Heart right ventricle (tissue), 16 donors: ENCODE measurements at places on chromosomes 1 and 21. TPM values are rescaled to one million over a fixed set of nuclear protein-coding genes. Genes with fewer than 3 reads are reported as not detected.

The C1QTNF12 gene
- total RNA-seq: 1.9 TPM

The CRYAA gene
- total RNA-seq: not detected

The KHDC4 gene
- 19.7 TPM for total RNA-seq

The COL11A1 gene
- total RNA-seq: not detected

The TNFAIP8L2 gene
- 0.41 TPM for total RNA-seq

The CD101 gene
- total RNA-seq: 1.1 TPM

The ACOT11 gene
- total RNA-seq: 40.2 TPM

DNA sequence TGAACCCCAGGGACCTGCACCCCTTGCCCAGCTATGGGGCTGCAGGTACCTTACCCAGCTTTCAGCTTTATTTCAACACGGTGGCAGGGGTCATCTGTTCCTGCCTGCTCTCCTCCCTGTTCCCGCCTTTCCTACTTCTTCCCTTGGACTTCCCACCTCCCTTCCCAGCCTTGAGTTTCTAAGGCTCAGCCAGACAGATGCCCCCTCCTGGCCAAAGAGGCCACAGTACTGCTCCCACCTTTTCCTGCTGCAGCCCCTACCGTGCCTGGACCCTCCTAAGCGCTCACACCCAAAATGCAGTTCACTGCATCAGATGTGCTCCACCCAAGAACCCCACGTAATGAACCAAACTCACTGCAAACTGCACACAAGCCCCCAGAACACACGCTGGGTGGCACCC lies 7.7 kb downstream of the NOC2L start:
- no peak overlapping the region for H3K27ac ChIP-seq
- DNase-seq: no peak
- no peaks in the 10 kb centered on the region for H3K27me3 ChIP-seq
- H3K4me1 ChIP-seq: no peaks in the 10 kb centered on the region
- H3K4me3 ChIP-seq: no peak overlapping the region

DNA sequence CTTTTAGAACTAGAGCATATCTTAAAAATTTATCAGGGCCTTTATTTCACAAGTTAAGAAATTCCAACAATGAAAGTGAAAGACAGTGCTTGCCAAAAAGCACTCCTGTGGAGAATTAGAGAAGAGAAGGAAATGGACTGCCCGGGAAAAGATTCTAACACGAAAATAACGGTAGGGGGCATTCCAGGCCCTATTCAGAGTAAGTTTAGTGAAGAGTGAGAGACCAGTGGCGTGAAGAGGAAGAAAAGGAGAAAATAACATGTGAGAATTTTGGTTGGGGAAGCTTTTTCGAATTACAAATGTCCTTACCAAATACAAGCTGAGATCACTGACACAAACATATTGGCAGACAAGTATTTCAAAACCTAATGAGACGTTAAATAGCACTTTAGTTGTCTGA lies 38.4 kb upstream of the RBM34 start:
- H3K4me1 ChIP-seq: no peaks in the 10 kb centered on the region
- H3K4me3 ChIP-seq: no peak overlapping the region
- DNase-seq: no peak
- H3K27ac ChIP-seq: no peak overlapping the region
- H3K27me3 ChIP-seq: no peaks in the 10 kb centered on the region
- H3K36me3 ChIP-seq: no peaks in the 10 kb centered on the region

DNA sequence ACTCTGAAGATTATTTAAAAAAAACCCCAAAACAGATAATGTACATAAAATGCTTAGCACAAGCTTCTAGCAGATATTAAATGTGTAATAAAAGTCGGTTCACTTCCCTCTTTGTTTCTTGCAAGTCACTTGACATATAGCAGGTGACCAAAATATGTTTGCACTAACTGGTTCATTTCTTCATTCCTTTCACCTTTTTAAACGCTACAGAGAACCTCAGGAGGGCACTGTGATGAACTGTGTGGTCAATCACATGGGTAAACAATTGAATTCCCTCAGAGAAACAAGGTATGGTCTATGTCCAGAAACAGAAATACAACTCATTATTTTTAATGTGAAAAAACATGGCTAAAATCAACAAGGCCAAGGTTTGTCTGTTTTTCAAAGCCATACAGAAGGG lies 51.3 kb upstream of the BCL10 start:
- H3K4me1 ChIP-seq: peaks cover 38% of the 10 kb centered on the region
- H3K4me3 ChIP-seq: no peak overlapping the region
- DNase-seq: no peak
- no peaks in the 10 kb centered on the region for H3K36me3 ChIP-seq

DNA sequence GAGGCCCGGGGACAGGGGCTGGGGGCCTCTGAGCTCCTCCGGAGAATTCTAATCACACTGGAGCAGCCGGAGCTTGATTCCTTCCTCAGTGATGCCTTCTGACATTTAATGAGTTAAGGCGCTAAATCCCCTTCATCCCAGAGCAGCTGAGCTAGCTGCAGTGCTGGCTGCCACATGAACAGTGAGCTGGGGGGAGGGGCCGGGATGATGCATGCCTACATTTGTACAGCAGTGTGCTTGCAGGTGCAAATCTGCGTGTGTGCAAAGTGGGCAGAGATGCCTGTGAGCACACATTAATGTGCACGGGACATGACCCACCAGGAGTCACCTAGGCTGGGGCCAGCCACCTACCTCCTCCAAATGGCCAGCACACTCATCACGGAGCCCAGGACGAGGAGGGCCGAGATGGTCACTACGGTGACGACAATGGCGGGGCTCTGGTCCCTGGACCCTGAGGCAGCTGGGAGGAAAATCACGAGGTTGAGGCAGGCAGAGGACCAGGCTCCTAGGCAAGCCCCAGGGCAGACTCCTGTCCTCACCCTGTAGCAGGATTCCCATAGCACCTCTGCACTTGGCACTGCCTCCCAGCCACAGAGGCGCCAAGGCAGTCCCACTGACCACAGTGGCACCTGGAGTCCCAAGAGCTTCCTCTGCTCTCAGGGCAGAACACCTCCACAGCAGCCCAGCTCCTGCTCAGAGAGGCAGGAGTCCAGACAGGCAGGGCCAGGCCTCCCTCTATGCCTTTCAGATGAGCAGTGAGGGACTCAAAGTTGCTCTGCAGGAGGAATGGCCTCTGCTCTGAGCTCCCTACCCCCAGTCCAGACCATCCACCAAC lies 34.7 kb downstream of the CDCA8 start:
- H3K36me3 ChIP-seq: no peaks in the 10 kb centered on the region
- H3K4me3 ChIP-seq: no peak overlapping the region
- no peak overlapping the region for H3K27ac ChIP-seq
- H3K27me3 ChIP-seq: peaks cover 11% of the 10 kb centered on the region
- peaks cover 6% of the 10 kb centered on the region for H3K4me1 ChIP-seq

- peak overlapping the region; percentile 98 for H3K27ac ChIP-seq
- no peaks in the 10 kb centered on the region for H3K27me3 ChIP-seq
- DNase-seq: no peak
- no peaks in the 10 kb centered on the region for H3K4me1 ChIP-seq
- H3K36me3 ChIP-seq: no peaks in the 10 kb centered on the region
Observed at GRCh38 chr1:3898994-3899753, 898 bp downstream of the C1orf174 start.

DNA sequence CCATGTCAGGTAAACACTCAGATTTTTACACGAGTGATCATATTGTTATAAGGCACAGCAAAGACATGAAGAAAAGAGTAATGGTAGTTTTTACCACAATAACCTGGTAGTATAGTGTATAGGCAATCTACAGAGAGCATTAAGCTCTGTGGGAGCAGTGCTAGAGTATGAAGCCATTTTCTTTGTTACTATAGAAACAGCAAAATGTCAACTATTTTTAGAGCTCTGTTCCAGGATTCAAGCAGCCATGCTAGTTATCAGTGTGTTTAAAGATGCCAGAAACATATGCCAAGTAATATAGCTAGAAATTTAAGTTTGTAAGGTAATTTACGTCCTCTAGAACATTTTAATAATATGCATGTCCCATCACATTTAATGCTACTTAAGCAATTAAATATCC lies 77.6 kb upstream of the RGS18 start:
- no peaks in the 10 kb centered on the region for H3K36me3 ChIP-seq
- DNase-seq: no peak
- no peak overlapping the region for H3K4me3 ChIP-seq
- no peaks in the 10 kb centered on the region for H3K27me3 ChIP-seq
- no peaks in the 10 kb centered on the region for H3K4me1 ChIP-seq

GRCh38 chr1:66405061-66405460 lies 128.9 kb upstream of the SGIP1 start:
- no peak overlapping the region for H3K27ac ChIP-seq
- peaks cover 14% of the 10 kb centered on the region for H3K4me1 ChIP-seq
- H3K27me3 ChIP-seq: no peaks in the 10 kb centered on the region
- no peak for DNase-seq
- no peak overlapping the region for H3K4me3 ChIP-seq

- no peaks in the 10 kb centered on the region for H3K27me3 ChIP-seq
- DNase-seq: no peak
- H3K4me3 ChIP-seq: no peak overlapping the region
- H3K36me3 ChIP-seq: peaks cover 30% of the 10 kb centered on the region
Observed at GRCh38 chr1:88916883-88917282, 25.5 kb upstream of the GTF2B start.

DNA sequence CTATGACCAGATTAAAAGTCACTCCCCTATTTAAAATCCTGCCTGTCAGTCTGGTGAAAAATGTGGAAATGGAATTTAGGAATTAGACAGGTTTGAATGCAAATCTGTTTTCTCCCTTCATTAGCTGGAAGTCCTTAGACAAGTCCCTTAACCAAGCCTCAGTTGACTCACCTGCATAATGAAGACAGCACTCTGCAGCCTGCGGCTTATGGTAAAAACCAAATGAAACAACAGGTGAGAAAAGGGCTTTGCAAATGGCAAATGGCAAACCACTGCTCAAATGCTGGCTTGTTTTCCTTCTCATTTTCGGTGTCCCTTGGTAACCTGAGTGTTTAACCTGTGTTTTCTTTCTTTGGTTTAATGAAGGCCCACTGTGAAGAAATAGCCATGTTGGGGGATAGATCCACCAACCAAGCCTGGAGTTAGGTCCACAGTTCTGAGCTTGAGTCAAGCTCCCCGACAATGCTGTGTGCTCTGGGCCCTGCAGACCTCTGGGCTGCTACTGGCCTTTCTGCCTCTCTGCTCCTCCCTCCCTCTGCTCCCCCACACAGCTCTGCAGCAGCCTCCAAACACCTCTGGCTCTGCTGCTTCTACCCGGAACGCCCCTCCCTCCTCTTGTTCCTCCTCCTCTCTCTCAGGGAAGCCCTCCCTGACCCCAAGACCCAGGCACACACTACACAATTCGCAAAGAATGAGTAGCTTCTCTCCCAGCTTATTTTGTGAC lies 641.8 kb downstream of the MATN1 start:
- no peak overlapping the region for H3K4me3 ChIP-seq
- H3K36me3 ChIP-seq: no peaks in the 10 kb centered on the region
- no peak overlapping the region for H3K27ac ChIP-seq

DNA sequence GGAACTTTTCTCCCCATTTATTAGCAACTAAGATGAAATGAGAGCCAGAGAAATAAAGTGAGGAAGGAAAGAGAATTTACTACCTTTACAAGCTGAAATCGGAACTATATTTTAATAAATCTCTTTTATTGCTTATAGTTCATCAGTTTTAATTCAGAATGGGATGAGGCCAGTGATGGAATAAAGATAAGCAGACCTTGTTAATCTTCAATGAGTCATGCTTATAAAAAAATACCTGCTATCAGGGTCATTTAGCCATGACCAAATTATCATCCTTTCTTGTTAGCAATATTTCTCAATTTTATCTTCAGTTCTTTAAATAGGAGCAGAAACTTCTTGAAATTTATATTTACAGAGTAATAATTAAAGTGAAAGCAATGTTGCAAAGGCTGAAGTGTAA lies 26.1 kb downstream of the RGS4 start:
- no peaks in the 10 kb centered on the region for H3K36me3 ChIP-seq
- no peak for DNase-seq
- H3K27ac ChIP-seq: no peak overlapping the region
- no peaks in the 10 kb centered on the region for H3K4me1 ChIP-seq
- H3K27me3 ChIP-seq: no peaks in the 10 kb centered on the region

DNA sequence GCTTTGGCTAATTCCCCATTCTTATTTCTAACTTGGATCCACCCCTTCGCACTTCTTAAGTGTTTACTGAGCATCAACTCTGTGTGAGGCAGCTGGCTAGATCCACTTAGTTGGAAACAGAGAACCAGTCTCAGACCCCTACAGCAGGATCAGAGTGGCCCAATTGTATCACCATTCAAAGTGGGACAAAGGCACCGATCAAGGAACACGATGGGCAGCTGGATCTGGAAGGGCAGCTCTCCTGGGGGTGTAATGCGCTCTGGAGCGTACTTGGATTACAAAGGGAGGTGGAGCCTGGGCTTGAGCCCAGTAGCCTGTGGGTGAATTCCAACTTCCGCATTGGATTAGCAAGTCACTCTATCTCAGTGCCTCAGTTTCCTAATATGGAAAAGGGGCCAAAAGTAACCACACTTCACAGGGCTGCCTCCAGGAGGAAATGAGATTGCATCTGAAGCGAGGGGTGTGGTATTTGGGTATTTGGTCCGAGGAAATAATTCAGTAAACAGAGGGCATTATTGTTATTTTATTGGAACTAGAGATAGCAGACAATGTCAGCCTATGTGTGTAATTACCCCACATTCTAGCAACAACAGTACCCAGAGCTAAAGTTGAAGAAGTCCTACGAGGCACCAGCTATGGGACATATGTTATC lies 11.9 kb downstream of the ECE1 start:
- H3K4me1 ChIP-seq: peaks cover 90% of the 10 kb centered on the region
- peak; percentile 50 for DNase-seq
- H3K27ac ChIP-seq: peak overlapping the region; percentile 86
- H3K4me3 ChIP-seq: peak overlapping the region; percentile 46

DNA sequence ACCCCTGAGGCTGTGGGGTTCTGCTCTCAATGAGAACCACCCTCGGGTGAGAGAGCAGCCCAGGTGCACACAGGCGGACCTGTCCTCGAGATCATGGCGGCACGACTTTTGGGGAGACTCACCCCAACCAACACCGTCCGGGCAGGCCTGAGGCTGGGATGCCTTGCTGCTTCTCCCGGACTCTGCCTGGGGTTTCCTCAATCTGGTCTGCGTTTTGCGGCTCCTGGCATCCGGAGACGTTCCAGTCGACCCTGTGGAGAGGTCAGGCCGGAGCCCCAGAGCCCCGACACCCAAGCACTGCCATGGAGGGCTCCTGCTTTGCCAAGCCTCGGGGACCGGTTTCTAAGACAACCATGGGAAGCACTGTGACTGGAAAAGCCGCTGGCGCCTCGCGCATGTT lies 3879.7 kb downstream of the SRGAP2C start:
- no peaks in the 10 kb centered on the region for H3K36me3 ChIP-seq
- no peak for DNase-seq

- no peaks in the 10 kb centered on the region for H3K36me3 ChIP-seq
Observed at GRCh38 chr1:206722751-206723461, 38.2 kb downstream of the MAPKAPK2 start.
